ENCODE measurements at places on chromosomes 16 and 17. TPM values are rescaled to one million over a fixed set of nuclear protein-coding genes. Genes with fewer than 3 reads are reported as not detected.

Gene PRSS36
- 0.74 TPM for total RNA-seq

Gene SOX9
- not detected for total RNA-seq

Gene PITPNM3
- 0.49 TPM for total RNA-seq

Gene ZSCAN10
- not detected for total RNA-seq

Gene TP53TG3
- not detected for total RNA-seq

Gene USP6
- total RNA-seq, result 0.04 TPM

Gene ADAD2
- total RNA-seq, result 1.5 TPM

Gene HCRT
- total RNA-seq, result not detected

Gene MYH13
- not detected for total RNA-seq

Gene KRTAP4-6
- total RNA-seq, result not detected

Gene TSPAN10
- total RNA-seq, result 0.26 TPM

Gene KAT2A
- 51.6 TPM for total RNA-seq

Gene P2RX5
- total RNA-seq, result 32.0 TPM

Gene PRR11
- total RNA-seq, result 66.4 TPM

- DNase-seq, result no peak
Observed at GRCh38 chr16:14500791-14501190, 129.3 kb downstream of the PARN start.

DNA sequence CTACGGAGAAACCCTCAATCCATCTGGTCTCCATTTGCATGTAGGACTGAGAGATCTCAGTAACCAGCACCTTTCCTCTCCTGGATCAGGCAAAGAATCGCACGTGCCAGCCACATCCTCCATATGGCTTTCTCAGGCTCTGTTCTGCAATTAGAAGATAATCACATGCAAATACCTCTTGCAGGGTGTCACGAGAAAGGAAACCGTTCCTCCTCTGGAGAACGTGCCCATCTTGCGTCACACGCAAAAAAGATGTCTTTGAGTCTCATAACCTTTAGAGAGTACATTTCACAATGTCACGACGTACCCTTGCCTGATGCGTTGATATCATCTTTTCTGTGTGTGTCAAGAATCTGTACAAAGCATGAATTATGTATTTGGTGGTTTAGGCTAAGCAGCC lies 36.2 kb upstream of the DNAH17 start:
- DNase-seq, result no peak

GRCh38 chr17:40606548-40607353 lies 40.9 kb downstream of the SMARCE1 start:
- DNase-seq, result no peak

GRCh38 chr16:85963753-85964285 lies 64.9 kb downstream of the IRF8 start:
- no peak for DNase-seq

DNA sequence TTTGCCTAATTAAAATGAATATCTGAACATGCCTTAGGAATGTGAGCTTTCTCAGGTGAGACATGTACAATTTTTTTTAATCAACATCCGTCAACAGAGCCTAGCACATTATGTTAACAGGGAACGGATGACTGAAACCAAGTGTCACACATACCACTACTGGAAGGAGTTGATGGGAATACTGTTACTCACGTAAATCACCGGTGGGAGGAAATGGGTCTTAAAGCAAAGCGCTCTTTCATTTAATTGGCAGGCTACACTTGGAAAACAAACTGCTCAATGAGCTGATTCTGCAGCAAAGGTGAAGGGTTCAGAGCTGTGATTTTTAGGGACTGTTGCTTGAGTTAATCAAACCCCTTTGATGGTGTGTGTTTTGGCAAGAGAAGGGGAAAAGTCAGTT lies 4.8 kb downstream of the CPPED1 start:
- DNase-seq, result no peak

- DNase-seq, result no peak
Observed at GRCh38 chr17:32015245-32016013, 8.2 kb downstream of the LRRC37B start.

DNA sequence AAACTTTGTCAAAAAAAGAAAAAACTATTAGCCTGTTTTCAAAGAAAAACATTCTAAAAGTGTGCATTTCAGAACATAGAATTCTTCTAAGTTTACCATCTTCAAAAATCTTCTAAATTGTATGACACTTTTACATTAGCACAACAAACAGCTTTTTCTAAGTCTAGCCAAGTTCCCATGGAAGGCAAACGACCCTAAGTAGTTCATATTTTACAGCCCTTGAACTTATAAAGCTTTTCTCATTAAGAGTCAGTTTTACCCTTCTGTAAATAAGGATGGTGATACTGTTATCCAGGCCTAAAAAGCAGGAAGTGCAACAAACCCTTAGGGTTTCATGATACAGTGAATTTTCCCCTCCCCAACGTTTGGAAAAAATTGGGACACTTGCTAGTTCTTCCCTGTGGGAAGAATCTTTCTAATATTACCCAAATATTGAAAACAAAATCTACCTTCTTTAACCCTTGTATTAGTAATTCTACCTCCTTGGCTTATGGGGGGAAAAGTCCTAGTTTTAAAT lies 4.0 kb upstream of the ARL6IP1 start:
- no peak for DNase-seq

GRCh38 chr17:9645851-9646545 lies 681 bp downstream of the USP43 start:
- peak; percentile 31 for DNase-seq

DNA sequence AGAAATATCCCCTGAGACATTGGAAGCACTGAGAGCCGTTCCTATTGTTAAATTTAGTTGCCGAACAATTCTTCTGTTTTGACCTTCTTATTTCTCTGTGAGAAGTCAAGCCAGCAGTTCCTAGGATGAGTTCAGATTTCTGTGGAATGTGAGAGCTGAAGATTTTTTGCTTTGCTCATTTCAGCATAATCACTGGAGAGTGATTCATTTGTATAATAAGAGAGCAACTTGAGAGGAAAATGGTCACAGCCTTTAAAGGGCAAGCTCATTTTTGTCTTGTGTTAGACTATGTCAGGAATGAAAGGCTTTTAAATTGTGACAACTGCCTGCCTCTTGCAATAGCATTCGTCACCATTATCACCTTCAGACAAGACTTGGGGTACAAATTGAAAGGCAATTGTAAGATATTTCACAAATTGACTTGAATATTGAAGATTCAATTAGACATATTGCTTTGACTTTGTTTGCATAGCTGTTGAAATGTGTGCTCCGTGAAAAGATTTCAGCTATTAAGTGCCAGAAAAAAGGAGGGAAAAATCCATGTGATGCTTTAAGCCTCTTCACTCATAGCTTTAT lies 900.0 kb upstream of the GOT2 start:
- no peak for DNase-seq

GRCh38 chr17:66614469-66614868 lies 220.4 kb upstream of the CACNG5 start:
- no peak for DNase-seq

- peak; percentile 69 for DNase-seq
Observed at GRCh38 chr16:81831722-81832126, 52.6 kb downstream of the PLCG2 start.

GRCh38 chr17:5413682-5414081 lies 5.8 kb downstream of the NUP88 start:
- no peak for DNase-seq

DNA sequence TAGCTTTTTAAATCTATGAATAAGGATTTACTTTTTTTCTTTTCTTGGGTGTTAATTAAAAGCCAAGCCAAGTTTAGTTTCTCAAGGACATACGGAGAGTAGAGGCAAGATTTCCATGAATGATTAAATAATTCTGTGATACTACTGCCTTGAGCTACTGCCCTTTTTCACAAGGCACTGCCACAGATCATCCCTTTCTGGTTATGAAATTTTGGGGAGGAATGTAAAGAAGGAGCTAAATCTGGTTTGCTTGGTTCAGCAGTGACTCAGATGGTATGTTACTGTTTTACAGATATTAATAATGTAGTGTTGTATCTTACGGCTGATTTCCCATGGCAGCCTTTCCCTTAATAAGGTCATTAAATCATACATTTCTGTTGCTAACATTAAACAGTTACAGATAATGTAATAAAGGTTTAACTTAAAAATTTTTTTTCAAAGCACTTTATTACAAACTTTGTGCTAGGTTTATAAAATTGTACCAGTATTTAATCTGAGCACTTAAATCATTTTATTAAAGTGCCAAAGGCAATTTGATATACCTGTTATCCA lies 2.6 kb downstream of the WSB1 start:
- no peak for DNase-seq

DNA sequence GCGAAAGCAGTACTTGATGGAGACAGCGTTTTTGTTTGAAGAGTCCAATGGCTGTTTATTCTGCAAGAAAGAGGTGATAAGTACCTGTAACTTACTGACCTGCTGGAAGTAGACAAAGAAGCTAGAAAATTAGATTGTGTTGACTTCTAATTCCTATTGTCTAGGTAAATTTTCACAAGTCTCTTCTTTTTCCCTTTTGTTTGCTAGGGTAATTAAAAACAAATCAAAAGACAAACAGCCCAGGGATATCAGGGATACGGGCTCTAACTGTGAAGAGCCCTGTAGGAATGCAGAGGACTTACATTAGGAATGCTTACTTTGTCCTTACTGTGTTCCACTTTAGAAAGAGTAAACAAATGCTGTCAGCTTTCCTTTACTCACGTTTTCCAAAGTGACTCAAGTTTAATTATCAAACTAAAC lies 7.0 kb downstream of the PSME3IP1 start:
- no peak for DNase-seq

- peak; percentile 38 for DNase-seq
Observed at GRCh38 chr17:50114849-50115357, 15.1 kb downstream of the SAMD14 start.

DNA sequence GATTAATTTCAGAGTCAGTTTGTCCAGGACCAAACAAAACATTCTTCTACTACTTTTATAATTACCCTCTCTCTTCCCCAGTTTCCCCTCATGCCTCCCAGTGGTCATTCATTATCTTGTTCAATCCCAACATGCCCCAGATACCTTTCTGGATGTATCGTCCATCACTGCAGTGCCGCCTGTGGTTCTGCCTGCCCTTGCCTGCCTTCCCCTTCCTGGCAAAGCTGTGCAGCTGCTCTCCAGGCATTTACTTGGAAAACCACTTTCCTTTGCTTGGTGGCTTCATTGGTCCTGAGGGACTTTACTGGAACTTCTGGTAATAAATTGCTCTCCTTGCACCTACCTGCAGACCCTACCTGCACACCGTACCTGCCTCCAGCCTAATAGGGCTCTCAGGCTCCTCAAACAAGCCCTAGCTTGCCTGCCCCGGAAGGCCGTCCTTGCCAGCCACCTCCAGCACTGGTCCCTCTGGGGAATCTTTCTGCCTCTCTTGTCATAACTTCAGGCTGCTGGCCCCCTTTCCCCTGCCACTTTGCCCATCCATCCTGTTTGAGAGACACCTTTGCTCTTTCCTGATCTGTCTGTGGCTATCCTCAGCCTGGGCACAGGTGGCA lies 19.5 kb upstream of the MSI2 start:
- no peak for DNase-seq

- no peak for DNase-seq
Observed at GRCh38 chr16:86030116-86030515, 131.2 kb downstream of the IRF8 start.

DNA sequence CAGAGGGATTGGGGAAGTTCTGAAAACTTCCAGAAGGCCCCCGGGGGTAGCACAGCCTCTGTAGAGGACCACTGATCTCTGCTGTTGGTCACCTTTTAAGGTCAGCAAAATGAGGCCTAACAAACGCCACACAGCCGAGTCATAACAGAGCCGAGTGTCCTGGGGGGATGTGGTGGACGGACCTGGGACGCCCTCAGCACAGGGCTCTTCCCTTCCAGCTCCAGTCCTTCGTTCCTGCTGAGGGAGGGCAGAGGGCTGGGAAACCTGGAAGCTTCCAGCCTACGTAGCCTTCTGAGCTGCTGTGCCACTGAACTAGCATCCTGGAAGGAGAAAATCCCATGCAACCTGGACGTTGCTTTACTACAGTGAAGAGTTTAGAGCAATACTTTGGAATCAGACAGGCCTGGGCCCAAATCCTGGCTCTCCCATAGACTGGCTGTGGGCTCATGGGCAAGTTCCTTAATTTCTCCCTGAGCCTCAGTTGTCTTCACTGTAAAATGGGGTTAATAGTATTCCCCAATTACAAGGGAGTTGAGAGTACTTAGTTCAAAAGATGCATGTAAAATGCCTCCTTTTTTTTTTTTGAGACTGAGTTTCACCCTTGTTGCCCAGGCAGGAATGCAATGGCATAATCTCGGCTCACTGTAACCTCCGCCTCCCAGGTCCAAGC lies 34.4 kb upstream of the ZCCHC14 start:
- DNase-seq, result no peak

DNA sequence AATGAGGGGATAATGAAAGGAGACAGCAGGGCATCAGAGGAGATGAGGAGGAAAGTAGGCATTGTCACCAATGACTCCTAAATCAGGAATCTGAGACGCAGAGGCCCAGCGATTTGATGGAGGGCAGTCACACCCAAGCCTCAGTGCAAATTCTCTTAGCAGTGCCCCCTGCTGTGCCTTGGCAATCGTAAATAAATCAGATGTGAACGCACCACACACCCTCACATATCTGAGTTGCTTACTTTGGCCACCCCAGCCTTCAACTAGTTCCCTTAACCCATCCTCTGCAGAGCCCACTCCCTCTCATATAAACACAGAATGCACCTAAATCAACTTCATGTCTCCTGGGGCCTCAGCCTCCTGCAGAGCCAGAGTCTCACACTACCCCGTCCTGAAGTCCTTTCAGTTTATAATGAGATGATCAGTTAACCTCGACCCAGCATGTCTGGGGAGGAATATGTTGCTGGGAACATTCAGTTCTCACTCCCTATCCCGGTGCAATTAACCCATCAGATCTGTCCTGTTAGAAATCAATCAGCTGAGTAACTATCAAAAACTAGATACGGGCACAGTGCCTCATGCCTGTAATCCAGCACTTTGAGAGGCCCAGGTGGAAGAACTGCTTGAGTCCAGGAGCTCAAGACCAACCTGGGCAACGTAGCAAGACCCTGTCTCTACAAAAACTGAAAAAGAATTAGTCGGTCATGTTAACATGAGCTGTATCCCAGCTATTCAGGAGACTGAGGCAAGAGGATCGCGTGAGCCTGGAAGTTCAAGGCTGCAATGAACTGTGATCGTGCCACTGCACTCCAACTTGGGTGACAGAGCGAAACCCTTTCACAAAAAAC lies 78.4 kb downstream of the SLC39A11 start:
- DNase-seq, result no peak

DNA sequence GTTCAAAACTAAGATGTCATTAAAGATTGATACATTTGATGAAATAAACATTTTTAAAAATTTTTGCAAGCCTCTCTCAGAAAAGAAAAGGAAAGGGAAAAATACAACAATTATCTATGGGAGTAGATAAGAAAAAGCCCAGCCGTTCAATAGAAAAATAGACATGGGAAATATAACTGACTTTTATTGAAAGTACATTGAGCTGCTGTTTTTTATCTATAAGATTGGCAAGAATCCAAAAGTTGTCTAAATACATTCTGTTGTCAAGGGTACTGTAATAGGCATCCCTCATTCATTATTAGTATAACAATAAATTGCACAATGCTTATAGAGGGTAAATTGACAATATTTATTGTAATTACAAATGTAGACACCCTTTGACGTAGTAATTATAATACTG lies 38.4 kb upstream of the IRX6 start:
- no peak for DNase-seq

- DNase-seq, result no peak
Observed at GRCh38 chr16:15694499-15694898, 44.5 kb downstream of the NDE1 start.
